COR-L47 (cell line): ENCODE measurements at places on chromosomes 12 and 14.

DNA sequence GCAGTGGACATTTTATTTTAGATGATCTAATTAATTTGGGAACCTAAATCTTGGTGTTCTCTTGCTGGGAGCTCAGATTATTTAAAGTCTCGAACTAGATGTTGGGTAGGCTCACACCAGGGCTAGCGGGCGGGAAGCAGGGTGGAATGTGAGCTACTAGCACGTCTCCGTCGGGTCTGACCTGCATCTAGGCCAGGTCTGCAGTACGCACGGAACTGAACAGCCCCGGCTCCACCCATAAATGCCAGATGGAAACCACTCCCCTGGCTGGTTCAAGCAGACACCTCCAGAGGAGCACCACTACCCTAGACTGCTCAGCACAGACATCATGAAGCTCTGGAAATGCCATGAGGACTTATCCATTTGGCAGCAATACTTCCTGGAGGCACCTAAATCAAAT, 10.3 kb downstream of the ZNF605 start:
- DNase-seq, result no peak

- DNase-seq, result no peak
Observed at GRCh38 chr12:38350342-38351174, 34.0 kb downstream of the ALG10B start.

DNA sequence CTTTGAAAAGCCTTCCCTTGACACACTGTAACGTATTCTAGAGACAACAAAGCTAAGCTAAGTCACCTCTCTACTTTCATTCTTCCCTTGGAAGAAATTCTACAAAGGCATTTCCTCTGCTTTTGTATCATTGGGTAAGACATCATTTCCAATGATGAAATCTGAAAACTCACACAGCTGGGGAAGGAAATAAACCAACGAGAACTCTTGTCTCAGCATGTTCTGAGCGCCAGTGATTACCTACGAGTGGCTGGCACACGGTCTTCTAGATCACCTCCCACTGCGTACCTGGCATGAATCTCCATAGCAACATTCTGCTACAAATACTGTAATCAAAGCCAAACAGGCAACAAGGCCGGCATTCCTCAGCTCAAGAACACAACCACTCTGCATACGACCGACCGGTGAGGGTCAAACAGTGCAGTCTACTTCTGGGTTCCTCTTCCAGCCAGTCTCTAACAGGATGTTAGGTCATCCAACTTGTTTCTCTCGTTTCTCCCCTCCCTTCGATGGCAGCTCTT, 7.6 kb downstream of the VPS37B start:
- peak; percentile 71 for DNase-seq

DNA sequence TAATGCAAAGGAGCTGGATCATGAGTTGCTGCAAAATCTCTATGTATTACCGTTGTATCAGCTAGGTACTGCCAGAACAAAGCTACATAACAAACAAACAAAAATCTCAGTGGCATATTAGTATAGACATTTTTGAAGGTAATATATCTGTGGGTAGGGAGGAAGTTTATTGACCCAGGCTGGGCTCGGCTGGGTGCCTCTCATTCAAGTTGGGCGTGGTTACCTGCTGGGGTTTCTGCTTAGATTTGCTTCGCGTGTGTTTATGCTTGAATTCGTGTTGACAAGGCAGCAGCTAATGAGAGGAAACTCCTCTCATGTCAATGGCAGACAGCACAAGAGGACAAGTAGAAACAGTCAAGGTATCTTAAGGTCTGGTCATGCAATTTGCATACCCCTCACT, 520.7 kb downstream of the SOX5 start:
- no peak for DNase-seq

DNA sequence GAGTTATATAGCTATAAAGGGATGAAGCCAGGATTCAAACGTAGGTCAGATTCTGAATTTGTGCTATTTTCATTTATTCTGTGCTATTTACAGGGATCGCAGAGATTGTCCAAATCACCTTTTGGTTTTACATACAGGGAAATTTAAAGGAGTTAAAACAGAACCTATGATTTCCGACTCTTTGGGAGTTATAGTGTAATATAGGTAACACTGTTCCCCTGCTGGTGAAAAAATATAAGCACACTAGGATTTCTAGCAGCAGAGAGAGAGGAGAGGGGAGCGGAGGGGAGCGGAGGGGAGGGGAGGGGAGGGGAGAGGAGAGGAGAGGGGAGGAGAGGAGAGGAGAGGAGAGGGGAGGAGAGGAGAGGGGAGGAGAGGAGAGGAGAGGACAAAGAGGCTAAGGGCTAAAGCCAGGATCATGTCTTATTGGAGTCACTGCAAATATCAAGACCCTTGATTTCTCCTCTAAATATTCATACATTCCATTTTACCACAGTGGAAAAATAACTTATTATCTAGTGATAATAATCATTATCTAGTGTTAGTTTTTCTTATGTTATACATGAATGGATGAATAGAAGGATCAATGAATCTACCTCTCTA, 46.2 kb upstream of the KCNH5 start:
- no peak for DNase-seq

- DNase-seq, result no peak
Observed at GRCh38 chr14:53957739-53958138, 1.1 kb upstream of the BMP4 start.

DNA sequence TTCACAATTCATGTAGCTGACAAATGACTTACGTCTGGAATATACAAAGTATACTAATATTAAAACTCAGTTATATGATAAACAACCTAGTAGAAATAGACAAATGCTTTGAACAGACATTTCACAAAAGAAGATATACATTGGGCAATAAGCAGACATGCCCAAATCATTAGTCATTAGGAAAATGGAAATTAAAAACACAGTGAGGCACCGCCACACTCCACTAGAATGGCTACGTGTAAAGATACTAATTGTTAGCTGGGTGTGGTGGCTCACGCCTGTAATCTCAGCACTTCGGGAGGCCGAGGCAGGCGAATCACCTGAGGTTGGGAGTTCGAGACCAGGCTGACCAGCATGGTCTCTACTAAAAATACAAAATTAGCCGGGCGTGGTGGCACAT, 248.9 kb upstream of the TMEM132C start:
- no peak for DNase-seq

DNA sequence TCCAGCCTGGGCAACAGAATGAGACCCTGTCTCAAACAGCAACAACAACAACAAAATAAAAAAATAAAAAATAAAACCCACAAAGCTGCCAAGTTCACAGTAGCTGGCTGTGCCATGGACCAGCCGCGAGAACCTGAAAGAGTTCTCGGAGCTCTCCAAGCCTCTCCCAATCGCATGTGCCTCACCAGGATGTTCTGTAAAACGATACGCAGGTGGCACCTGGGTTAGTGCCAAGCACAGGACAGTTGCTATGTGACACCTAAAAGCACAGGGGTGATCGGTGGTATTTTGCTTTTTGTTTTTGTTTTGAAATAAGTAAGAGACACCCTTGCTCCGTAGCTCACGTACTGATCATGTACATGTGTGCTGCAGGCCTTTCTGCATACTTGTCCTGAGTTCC, 52.4 kb downstream of the RFLNA start:
- no peak for DNase-seq

DNA sequence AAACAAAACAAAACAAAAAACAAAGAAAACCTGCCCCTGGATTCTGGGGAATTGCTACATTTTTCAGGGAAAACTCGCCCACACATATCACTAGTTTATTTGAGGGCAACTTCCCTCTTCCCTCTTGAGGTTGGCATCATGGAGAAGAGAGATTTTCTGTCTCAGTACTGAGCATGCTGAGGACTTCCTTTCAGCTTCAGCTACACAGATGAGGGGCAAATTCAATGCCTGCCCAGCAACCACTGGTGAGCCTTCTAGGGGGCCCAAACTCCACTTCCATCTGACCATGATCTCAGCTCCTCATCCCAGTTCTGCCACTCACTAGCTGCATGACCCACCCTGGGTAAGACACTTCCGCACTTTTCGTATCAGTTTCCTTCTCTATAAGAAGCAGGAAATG, 63.1 kb upstream of the SCN8A start:
- DNase-seq, result no peak

DNA sequence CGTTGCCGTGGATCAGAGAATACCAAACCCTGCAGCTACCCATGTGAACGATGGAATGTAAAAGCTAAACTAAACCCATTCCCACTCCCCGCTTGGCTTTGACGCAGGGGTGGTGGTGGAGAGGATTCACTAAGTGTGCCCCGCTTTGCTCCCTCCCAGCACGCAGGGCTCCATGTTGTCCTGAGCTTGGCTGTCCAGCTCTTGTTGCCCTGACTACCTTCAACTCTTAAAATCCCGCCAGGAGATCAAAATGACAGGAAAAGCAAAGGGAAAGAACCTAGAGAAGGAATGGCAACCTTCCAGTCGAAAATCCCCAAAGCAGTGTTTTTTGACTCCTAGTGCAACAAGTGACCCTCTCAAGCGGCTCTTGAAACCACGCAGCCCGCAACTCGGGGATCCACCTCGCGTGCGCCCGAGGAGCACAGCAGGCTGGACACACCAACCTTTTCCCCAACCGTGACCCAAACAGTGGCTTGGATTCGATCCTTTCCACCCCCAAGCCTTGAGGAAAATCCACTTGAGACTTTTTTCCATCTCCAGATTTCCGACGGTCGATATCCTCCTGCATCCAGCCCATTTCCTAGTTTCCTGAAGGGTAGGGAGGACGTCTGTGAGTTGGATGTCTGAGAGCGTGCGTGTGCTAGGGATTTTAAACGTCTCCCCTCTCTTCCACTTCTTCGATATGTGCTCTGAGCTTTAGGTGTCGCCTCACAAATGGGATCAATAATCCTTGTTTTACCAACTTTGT, 1.4 kb downstream of the SYT10 start:
- DNase-seq, result no peak

GRCh38 chr14:34081576-34082136, 130.8 kb upstream of the EGLN3 start:
- DNase-seq, result peak; percentile 7

GRCh38 chr14:91998667-91999570, 40.9 kb downstream of the TRIP11 start:
- DNase-seq, result no peak

GRCh38 chr12:56488041-56488955, at the start of gene GLS2:
TSS of gene GLS2 (minus strand) at chr12:56488161. CDS start at chr12:56488118, 43 bp downstream.
- DNase-seq, result peak; percentile 71

DNA sequence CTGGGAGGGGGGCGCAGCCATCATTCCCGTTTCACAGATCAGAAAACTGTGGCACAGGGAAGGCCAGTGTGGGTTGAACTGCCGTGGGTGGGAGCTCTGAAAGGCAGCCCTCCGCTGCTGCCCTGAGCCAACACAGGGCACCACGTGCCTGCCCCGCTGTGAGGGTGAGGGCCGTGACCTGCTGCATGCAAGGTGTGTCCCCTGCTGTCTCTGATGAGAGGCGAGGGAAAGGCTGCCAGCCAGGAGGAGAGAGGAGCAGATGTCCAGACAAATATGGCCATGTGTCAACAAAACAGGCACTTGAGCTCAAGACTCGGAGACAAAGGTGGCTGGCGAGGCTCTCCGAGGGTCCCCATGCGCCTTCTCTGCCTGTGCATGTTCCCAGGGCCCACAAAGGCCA, 108.8 kb downstream of the RBM19 start:
- DNase-seq, result no peak

DNA sequence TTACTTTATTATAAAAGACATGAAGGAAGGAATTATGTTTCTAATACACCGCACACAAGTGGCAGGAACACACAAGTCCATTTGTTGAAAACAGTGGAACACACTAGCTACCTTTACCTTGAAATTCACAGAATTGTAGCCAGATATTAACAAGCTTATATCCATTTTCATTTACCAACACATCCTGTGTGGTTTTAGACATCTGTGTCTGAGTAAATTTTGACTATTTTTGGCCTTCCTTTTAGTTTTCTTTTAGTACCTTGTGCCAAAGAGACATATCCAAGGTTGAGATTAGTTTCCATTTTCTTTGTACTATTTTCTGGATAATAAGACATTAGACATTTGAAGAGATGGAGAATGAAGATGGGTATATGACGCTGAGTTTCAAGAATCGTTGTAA, at the start of gene KLRF2:
Gene KLRF2, plus strand, starts transcription at position 244 of the 400 bp plus-strand sequence. Its CDS starts 107 bp downstream, at position 351.
- no peak for DNase-seq
